ENCODE measurements at places on chromosomes 5 and 9.
A peak's percentile ranks its signal among the peaks of the same experiment; 100 is the strongest.

- DNase-seq, result no peak
These were observed 6.7 kb upstream of the PDE6A start for GRCh38 chr5:149951138-149951749.

- DNase-seq, result no peak
These were observed 1808.6 kb upstream of the NUDT12 start for GRCh38 chr5:105371169-105371568.

DNA sequence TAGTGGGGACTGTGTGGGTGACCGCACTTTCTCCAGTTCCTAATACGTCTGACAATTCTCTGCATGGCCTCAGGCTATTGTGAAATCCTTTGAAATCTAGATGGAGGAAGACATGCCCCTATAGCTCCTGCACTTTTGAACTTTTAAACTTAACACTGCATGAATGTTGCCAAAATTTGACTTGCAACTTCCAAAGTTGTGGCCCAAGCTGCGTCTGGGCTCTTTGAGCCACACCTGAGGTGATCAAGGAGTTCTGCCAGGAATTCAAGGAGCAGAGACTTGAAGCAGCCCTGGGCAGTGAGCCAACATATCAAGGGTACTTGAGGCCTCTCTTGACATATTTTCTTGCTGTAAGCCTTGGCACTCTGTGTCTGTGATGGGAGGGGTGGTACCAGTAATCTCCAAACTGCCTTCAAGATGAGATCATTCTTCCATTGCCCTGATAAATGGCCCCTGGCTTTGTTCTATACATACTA, 1336.1 kb upstream of the CDH9 start:
- peak; percentile 99 for DNase-seq

- no peak for DNase-seq
These were observed 35.1 kb downstream of the GABBR2 start for GRCh38 chr9:98673681-98674080.

GRCh38 chr9:93536874-93537273, 39.5 kb upstream of the PHF2 start:
- DNase-seq, result no peak

DNA sequence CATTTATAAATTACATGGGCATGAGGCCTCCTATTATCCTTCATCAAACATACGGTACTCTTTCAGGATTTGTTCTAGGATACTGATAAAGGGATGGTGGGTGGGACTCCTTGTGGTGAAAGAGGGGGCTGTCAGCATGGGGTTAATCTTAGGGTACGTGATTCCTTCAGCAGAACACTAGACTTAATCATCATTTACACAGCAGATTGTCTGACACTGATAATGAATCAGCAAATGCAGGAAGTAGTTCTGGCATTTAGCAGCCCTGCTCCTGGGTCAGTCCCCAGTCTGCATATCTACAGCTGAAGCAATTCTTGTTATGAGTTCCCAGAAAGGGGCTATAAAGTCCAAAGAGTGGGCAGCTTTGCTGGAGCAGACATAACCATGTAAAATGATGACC, 384.6 kb downstream of the SPOCK1 start:
- no peak for DNase-seq

DNA sequence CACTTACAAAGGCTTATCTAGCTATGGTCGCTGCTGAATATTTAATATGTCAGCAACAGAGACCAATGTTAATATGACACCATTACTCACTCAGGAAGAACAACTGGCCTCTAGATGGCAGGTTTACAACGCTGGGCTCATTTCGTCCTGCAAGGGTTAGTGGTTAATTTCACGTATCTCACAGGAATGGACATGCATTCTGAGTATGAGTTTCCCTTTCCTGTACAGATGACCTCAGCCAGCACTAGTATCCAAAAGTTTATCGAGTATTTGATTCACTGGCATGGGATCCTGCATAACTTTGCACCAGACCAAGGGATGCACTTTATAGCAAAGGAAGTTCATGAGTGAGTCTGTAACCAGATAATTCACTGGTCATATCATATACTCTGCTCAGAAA, 8.7 kb upstream of the TRPC7 start:
- DNase-seq, result peak; percentile 3

DNA sequence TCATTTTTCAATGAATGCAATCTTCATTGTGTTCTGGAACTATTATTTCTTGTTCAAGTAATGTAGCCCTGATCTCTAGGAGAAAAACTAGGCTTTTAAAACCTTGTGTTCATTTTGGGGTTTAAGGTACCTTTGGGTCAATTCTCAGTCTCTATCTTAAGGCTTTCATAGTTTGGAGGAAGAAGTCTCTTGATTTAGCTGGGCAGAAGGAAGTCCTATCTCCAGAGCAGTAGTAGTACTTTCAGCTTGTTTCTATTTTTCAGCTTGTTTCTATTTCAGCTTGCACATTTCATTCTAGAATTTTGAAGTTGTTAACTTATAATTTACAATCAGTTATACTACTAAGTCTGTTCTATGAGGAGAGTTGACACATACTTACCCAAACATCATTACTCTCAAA, 15.2 kb downstream of the CSNK1G3 start:
- no peak for DNase-seq

DNA sequence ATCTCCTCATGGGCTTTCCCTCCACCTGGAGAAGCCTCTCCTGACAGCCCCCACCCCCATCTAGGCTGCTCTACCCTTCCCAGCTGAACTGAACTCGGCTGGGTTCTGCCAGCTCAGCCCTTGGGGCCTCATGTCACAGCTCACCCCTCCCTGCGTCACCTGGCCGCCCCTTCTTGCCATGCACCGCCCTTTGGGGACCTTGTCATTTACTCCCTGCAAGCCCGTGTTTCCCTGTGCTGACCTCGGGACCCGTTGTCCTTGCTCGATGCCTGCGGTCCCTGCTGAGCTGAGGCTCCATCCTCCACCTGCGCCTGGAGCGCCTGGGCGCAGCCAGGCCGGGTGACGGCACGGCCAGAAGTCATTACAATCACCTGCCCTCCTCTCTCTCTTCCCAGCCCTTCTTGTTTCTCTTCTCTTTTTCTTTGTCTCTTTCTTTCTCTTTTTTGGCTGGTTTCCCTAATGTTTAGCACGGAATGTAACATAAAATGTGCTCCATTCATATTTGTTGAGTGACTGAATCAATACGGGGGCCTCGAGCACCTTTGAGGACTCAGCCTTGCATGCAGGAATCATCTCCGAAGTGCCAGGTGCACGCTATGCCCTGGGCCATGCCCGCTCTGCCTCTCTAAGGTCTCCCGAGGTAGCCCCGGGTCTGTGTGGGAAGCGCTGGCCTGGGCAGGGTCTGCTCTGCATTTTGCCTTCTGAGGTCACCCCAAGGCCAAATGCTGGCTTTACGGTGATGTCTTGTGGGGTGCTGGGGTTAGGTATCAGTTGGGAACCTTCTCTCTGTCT, 48.1 kb upstream of the COL5A1 start:
- no peak for DNase-seq
